ENCODE measurements at places on chromosomes 5 and 9.

DNA sequence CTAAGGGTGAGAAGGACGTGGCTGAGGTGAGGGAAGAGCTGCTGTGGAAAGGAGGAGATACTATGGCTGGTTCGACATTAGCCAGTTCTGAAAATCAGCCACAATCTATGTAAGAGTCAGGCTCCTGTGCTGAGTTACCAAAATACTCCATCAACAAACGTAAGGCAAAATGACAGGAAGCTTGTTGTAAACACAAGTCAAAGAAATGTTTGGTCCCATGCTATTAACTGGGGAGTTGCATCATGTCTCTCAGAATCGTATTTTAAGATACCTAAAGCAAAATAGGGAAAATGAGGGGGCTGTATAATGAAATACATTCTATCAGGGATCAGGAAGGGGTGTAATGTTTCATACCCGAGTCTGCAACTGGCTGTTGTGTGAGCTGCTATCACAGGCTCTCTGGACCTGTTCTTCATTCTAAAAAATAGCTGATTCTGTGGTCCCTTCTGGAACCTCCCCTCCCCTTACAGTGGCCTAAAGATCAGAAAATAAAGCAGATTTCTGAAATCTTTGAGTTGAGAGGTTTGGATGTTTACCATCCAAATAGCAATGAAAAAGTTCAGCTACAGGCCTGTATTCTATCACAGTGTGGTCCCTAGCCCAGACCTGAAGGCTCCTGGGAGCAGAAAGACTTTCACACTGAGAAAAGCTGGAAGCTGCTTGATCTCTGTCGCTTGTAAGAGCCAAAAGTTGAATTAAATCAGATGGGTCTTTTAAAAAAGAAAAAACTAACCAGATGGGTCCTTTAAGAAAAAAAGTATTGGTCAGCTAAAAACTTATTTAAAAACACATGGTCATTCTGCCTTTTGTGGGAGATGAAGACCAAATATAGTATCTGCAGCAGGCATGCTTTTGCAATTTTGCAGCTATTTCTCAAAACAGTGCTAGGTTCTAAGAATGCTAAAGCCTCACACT, 97.8 kb upstream of the SMC5 start:
- DNase-seq, result no peak

DNA sequence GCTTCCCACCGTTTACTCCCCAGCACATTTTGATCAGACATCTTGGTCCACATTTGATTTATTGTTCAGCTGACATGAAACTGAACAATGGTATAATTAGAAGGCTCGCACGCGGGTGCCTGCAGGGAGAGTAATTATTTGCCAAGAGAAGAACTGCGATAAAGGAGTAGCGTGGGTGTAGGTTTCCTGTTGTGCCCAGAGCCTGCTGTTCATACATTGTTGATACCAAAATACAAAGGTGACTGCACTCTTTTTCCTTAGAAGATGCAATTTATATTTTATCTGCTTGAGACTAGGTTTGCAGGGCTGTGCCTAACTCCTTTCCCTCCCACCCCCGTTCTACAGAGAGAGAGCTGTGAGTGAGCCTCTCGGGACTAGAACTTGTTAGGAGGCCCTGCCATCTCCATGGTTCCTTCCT, 241.8 kb upstream of the MSX2 start:
- no peak for DNase-seq

GRCh38 chr5:31924005-31924404, 250.1 kb downstream of the GOLPH3 start:
- no peak for DNase-seq

GRCh38 chr5:22341406-22341805, 511.7 kb downstream of the CDH12 start:
- no peak for DNase-seq

- no peak for DNase-seq
These were observed 356.9 kb upstream of the WWC1 start for GRCh38 chr5:167934551-167934971.

GRCh38 chr9:13556656-13557055, 277.2 kb upstream of the MPDZ start:
- no peak for DNase-seq

- DNase-seq, result no peak
These were observed 201.1 kb downstream of the SNX18 start for GRCh38 chr5:54718656-54719055.

- DNase-seq, result no peak
These were observed 43.8 kb downstream of the WDR36 start for GRCh38 chr5:111135946-111136345.

GRCh38 chr5:139178589-139178917, 19.6 kb downstream of the SIL1 start:
- DNase-seq, result no peak

DNA sequence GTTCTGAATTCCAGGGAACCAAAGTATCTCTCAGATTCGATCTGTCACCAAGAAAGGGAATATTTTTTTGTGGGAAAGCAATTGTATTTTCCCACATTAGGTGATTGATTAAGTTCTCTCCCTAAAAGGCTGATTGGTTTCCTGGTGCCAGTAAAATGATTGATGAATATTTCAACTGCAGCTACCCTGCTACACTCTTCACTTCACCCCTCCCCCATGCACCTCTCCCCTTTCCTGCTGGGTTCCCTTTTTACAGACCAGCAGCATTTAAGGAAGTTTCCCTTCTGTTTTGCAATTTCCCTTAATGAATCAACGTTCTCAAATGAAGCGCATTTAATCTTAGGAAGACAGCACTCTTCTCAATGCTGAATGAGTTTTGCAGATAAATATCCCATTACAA, 13.1 kb downstream of the NR6A1 start:
- DNase-seq, result no peak

DNA sequence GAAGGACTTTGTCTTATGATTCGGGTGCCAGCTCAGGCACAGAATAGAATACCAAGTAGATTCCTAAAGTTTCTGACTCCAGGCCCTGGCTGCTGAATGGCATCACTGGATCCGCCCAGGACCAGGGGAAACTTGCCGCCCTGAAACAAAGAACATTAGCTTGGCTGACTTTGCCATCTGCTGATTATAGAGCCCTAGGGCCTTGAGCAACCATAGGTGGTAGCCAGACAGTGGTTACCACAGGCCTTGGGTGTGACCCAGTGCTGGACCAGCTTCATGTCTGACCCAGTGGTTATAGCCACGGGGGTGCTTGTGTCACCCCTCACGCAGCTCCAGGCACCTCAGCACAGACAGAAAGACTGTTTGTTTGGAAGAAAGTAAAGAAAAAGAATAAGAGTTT, 62.7 kb downstream of the SSBP2 start:
- DNase-seq, result no peak

DNA sequence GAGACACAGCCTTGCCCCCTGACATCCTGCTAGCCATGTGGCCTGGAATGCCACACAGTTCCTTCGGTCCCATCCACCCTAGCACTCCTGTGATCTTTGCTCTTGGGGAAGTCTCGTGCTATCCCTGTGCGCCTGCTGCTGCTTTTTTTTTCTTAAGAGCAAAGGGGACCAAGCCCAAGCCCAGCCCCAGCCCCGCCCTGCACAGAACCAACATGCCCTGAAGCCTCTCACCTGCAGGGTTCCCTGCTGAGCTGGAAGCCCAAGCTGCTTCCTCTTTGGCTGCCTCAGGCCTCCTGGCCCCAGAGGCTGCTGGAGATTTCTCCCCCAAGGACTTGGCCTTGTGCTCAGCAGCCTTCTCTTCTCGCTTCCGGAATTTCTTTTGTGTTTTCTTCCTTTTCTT, 1.8 kb downstream of the SURF6 start:
- DNase-seq, result no peak

DNA sequence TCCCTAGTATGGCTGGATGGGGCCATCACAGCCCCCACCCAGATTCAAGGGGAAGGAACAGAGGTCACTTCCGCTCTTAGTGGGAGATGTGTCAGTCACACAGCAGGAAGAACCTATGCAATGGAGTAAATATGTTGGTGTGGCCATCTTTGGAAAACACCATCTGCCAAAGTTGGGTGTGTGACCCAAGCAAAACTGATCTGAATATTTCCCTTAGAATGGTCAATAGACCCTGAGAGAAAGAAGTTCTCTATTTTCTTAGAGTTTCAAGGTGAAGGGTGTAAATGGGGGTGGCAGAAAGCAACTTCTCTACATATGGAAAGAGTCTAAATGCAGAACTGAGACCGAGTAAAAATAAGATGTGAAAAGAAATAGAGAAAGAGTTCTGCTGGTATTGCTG, 212.7 kb downstream of the ESM1 start:
- no peak for DNase-seq

- no peak for DNase-seq
These were observed 411.2 kb upstream of the CTNND2 start for GRCh38 chr5:12315461-12315860.

DNA sequence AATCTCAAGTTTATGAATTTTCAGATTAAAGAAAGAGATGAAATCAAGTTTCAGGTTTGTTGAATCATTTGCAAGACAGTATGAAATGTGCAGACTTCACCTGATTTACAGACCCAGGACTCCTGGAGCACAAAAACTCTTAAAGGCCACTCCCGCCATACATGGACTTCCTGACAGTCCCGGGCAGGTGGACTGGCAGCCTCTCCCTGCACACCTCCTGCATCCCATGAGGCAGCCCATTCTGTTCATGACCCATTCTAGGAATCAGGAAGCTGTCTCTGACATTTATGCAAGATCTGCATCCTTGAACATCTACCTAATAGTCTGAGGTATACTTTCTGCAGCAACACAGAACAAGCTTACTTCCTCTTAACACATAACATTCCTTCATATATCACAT, 5.9 kb downstream of the DDX31 start:
- no peak for DNase-seq

- DNase-seq, result no peak
These were observed 89.6 kb downstream of the KIF4B start for GRCh38 chr5:155103146-155103545.

DNA sequence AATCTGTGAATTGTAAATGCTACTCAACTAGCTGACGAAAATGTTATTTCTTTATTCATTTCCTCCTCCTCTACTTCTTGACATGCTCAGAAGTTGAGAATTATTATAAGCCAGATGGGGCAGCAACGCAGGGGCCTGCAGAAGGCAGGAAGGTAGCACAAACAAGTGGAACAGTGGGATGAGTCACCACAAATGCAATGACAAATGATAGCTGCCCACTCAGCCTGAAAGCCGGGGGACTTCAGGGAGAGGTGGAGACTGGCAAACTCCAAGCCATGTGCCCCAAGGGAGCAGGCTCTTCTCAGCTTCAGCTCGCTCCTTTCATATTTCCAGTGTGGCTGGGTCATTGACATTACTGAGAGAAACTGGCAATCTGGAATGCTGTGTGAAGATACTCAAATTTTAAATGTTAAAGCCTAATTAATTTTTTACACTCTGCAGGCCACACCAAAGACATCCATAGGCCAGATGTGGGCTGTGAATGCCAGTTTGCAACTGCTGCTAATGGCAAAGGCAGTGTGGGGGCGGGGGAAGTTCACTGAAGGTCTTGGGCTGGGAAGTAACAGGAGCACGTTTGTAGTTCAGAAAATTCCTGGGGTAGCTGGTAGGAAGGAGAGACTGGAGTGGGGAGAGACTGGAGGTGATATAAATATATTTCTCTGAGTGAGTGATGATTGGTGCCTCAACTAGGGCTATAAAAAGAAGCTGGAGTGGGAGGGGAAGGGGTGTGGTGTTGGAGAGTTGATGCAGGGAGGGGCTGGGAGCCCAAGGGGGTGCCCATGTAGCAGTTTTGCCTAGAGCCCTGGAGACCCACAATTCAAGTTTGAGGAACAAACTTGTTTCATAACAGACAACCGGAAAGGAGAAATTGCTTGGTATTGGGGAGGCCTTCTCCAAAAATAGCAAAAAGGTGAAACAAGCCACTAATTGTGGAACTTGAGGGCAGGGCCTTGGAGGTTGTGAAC, 20.8 kb upstream of the ADRB2 start:
- DNase-seq, result no peak

GRCh38 chr5:108064302-108064701, 317.6 kb downstream of the FBXL17 start:
- no peak for DNase-seq

DNA sequence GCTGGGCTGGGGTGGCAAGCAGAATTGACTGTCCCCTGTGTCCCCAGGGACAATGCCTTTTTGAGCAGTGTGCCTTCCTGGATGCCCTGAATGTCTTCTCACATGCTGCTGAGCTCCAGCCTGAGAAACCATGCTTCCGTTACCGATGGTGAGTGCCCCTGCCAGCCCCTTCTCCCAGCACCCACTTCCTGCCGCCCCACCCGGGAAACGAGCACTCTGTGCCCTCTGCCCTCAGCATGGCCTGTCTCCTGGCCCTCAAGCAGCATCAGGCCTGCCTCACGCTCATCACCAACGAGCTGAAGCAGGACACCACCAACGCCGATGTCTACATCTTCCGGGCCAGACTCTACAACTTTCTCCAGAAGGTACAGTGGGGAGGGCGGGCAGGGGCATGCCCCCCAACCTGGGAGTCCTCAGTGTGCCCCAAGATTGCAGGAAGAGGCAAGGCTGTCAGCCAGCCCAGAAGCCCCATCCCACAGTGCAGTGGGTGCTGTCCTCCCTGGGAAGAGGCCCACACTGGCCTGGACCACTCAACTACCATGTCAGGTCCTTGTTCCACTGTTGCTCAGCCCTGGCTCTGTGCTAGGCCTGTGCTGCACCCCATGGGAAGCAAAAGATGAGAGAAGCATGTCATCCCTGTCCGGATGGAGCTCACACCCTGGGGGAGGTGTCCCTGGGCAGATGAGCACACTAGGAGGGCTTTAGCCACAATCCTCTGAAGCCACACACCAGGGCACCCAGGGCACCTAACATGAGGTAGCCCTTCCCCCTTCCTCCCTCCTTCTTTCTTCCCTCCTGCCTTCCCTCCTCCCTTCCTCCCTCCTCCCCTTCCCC, 4.4 kb downstream of the TTC16 start:
- DNase-seq, result no peak

All from activated CD4-positive, alpha-beta T cell treated with anti-CD3 and anti-CD28 coated beads, Interleukin-2, amount 50 U/mL, for 1 hour (primary cell).